Fibroblast of skin of scalp (primary cell): ENCODE measurements at places on chromosomes 2 and 18.

DNA sequence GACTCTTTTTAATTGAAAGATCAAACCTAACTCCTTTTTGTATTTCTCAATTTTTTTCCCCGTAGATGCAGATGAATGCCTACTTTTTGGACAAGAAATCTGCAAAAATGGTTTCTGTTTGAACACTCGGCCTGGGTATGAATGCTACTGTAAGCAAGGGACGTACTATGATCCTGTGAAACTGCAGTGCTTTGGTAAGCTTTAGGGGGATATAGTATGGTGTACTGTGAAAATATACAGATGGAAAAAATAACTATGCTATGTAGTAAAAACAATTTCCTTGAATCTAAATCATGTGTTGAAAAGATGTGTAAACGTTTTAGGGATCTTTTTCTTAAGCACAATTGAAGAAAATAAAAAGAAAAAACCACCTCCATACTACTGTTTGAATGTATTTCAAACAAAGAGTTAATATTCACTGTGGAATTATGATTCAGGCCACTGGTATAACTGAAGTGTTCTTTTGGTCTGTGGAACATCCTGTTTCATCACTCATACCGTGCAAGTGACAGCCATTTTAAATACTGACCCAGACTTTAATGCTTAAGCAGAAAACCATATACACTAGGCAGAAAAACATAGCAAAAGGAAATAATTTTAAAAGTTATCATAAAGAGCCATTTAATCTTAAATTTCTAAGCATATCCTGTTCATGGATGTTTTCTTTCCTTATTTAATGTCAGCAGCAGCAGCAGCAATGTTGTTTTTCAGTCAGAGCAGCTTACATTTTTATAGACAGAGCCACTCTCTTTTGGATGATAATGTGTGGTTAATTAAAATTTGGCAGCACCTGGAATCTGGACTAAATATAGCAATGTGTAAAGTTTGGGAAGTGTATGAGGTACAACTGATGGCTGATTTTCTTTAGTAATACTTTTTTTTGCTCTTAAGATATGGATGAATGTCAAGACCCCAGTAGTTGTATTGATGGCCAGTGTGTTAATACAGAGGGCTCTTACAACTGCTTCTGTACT is 112.8 kb upstream of the RASGRP3 start:
- peak; percentile 82 for DNase-seq

- peak; percentile 79 for DNase-seq
Observed at GRCh38 chr2:231672617-231673347, 35.5 kb upstream of the PTMA start.

- peak; percentile 63 for DNase-seq
Observed at GRCh38 chr18:45588376-45589355, 26.6 kb upstream of the SLC14A2 start.

GRCh38 chr2:146457221-146457620 is 1387.6 kb upstream of the ACVR2A start:
- DNase-seq: no peak

- no peak for DNase-seq
Observed at GRCh38 chr18:24200494-24201290, 61.8 kb downstream of the CABYR start.

GRCh38 chr2:207658156-207658555 is 33.0 kb upstream of the METTL21A start:
- DNase-seq: no peak

- DNase-seq: no peak
Observed at GRCh38 chr2:120979921-120980320, 244.3 kb downstream of the GLI2 start.
